ENCODE measurements at places on chromosomes 4 and X.

DNA sequence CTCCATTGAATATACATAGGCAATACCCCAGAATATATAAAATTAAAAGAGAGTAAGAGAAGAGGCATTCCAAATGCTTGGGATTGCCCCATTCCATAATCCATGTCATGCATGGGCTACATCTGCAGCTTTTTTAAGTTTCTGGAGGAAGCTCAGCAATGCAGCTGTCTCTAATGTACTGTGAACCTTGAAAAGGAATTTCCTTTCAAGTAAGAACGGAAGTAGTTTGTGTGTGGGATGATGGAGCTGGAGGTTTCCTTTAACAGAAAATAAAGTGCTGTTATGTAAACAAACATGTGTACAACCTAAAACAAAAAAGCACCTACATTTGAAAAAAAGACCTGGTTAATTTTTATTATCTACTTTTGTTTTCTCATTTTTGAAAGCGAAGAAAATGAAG is 303.5 kb downstream of the BMPR1B start:
- DNase-seq, result no peak

DNA sequence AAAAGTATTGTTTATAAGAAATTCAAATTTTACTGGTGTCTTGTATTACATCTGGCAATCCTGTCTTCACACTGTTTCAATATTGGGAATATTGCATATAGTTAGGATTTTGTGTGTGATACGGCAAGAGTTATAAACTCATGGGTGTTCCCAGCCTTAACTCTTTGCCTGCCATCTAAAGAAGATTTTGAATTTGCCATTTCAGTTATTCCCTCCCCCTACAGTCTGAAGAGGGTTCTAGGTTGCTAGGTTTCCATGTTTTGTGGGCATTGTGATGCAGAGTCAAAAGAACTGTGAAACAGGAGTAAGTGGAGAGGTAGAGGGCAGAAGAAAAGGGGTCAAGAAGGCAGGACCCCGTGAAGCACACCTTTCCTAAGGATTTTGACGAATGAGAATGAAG is at the start of gene CPXCR1:
Gene CPXCR1, plus strand, starts transcription at position 301 of the 400 bp plus-strand sequence. CDS start 6,190 bp downstream, outside the sequence.
- DNase-seq, result no peak

GRCh38 chrX:154123241-154124219 is 20.5 kb upstream of the OPN1LW start:
- DNase-seq, result no peak

DNA sequence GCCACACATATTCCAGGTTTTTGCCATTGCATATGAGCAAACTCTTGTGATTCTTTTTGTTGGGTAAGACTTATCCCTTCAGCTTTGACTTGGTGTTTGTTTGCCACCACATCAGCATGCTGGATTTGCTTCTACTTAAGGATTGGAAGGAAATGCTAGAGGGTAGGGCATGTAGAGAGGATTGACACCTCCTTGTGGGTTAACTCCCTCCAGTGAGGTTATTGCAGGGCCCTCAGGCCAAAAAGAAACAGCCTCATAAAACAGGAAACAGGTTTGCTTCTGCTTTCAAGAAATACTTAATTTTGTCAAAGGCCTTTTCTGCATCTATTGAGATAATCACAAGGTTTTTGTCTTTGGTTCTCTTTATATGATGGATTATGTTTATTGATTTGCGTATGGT is 15.2 kb upstream of the INPP4B start:
- no peak for DNase-seq

DNA sequence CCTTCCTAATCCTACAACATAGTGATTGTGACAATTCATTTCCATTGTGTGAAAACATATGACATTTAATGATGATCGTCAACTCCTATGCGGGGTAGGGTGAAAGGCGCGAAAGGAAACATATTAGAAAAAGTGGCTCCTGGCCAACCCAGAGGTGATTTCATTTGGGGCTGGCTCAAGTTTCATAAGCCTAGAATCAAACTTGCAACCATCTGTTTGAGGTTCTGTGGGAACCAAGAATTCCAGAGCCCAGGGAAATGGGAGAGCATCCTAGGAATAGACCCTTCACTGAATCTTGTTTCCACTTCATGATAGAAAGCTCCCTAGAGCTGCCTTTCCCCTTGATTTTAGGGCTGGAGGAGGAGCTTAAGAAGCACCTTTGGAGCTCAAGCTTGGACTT is 101.3 kb upstream of the EGFL6 start:
- no peak for DNase-seq

GRCh38 chrX:120429776-120430540 is 39.1 kb downstream of the LAMP2 start:
- DNase-seq, result no peak

DNA sequence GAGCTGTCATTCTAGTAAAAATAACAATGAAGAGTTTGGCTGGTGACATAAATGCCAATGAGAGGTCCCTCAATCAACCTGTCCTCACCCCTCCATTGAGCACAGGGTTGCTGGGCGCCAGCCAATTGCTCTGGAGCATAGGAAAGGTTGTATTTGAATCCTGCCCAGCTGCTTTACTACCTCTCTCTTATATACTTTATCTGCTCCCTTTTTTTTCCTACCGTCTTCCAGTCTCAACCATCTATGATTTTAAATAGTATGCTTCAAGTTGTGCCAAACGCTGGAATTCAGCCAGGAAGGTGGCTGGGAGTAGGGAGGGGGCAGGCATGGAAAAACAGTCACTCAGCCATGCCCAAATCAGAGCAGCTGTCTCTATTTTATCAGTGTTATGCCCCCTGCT is 153.8 kb downstream of the NR3C2 start:
- no peak for DNase-seq

Measured in activated CD8-positive, alpha-beta memory T cell treated with anti-CD3 and anti-CD28 coated beads for 1 hour (primary cell).